Thymus (tissue), 14 donors: ENCODE measurements at places on chromosomes 6 and 20.

GRCh38 chr6:99746261-99746895 lies 139.7 kb downstream of the PRDM13 start:
- DNase-seq: peak; percentile 26

DNA sequence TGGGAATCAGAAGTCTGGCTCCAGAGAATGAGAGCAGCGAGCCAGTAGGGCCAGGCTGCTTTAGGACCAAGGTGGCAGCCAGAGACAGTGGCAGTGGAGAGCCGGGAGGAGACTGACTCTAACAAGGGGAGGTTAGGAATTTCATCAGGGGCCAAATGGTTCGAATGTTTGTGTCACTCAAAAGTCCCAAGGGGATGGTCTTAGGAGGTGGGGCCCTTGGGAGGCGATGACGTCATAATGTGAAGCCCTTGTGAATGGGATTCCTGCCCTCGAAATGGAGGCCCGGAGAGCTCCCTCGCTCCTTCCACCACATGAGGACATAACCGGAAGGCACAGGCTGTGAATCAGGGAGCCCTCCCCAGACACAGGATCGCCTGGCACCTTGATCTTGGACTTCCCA lies 299.7 kb downstream of the QKI start:
- DNase-seq: no peak

- DNase-seq: no peak
Measured at GRCh38 chr20:59725476-59726280, 121.3 kb downstream of the PHACTR3 start.

GRCh38 chr6:37673436-37673835 lies 24.2 kb downstream of the MDGA1 start:
- no peak for DNase-seq

GRCh38 chr6:108074057-108074358 lies 533 bp downstream of the OSTM1 start:
- DNase-seq: no peak

- peak; percentile 61 for DNase-seq
Measured at GRCh38 chr6:90472716-90473115, 114.2 kb downstream of the MAP3K7 start.

DNA sequence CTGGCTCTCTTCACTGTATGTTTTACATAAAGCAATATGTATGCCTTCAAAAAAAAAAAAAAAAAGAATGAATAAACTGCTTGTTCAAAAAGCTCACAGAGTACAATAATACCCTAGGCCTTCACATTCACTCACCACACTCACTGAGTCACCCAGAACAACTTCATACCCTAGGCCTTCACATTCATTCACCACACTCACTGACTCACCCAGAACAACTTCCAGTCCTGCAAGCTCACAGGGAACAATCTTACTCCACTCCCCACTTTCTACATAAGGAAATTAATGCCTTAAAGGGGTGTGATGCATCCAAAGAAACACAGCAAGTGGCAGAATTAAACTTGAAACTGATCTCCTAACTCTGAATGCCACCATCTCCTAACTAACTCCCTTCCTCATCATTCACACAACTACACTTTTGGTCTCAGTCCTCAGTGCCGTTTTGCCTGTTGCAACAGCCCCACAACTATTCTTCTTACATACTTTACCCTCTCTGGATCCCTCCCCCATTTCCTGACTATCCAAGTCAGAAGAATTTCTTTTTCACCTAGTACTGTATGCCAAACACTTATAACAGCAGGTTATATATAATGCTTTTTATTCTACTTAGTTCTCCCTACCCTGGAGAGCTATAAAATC lies 34.2 kb downstream of the NHSL1 start:
- DNase-seq: no peak

- DNase-seq: no peak
Measured at GRCh38 chr6:57226221-57226620, 4.1 kb upstream of the RAB23 start.

- DNase-seq: peak; percentile 35
Measured at GRCh38 chr6:22828179-22829062, 259.1 kb downstream of the HDGFL1 start.

DNA sequence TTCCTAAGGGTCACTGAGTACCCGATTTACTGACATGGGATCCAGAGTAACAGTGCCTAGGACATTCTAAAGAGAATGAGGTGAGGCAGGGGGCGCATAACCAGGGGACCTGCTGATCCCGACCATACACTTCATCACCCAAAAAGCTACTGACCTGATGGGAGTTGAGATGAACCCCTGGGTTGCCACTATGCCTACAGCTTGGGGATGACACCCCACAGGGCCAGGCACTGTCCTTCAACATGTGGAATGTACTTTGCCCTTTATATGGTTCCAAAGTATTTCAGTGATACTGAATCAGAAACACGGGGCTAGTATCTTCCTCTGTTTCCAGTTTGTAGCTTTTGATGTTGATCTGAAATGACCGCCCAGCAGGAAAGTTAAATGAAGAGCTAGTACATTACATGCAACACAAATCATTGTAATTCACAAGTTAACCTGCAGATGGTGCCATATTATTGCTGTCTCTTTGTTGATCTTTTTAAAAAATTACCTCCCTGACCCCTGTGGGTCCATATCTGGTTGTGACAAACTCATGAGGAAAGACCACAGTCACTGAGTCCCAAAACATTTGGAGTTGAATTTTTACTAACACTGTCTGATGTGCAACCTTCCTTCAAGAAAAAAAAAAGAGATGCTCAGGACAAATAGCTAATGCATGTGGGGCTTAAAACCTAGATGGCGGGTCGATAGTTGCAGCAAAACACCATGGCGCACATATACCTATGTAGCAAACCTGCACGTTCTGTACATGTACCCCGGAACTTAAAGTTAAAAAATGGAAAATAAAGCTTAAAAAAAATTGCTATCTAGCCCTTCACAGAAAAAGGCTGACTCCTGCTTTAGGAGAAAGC lies 42.7 kb upstream of the GCNT2 start:
- DNase-seq: peak; percentile 5

DNA sequence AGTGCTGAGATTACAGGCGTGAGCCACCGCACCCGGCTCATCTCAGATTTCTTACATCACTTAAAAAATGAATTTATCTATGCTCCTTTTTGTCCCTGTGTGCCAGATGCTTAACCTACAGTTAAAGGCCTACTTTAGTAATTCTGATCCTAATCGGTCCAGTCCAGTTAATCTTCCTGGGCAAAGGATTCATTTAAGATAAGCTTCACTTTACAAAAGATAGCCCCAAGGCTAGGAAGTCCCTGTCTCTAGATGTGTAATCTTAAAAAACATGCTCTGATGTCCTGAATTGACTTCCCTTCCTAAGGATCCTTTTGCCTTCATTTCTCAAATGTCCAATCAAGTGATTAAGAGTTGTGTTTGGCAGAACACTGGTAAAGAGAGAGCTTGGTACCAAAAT lies 68.4 kb upstream of the IPCEF1 start:
- no peak for DNase-seq

- no peak for DNase-seq
Measured at GRCh38 chr6:24910961-24911725, 24.6 kb downstream of the RIPOR2 start.

DNA sequence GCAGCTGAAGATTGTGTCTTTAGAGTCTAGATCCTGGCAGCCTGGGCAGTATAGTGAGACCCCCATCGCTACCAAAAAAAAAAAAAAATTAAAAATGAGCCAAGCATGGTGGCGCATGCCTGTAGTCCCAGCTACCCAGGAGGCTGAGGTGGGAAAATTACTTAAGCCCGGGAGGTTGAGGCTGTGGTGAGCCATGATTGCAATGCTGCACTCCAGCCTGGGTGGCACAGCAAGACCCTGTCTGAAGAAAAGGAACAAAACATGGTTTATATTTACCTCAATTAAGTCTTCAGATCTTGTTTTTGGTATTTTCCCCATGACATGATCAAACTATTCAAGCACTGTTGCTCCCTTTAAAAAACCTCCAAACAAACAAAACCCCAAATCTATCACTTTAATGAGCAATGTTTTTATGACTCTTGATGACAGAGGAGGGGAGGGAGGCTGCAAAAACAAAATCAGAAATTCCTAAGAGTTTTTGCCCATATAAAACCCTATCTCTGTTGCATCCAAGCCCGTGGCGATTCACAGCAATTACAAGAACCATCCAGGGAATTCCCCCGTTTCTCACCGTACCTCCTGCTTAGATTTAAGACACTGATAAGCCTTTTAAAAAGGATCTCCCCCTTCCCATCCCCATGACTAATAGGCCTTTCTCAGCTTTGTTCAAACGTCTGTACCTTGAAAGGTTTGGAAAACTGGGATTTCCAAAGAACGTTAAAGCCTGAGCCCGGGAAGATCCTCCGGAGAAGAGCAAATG lies 259.9 kb downstream of the BMP7 start:
- no peak for DNase-seq

DNA sequence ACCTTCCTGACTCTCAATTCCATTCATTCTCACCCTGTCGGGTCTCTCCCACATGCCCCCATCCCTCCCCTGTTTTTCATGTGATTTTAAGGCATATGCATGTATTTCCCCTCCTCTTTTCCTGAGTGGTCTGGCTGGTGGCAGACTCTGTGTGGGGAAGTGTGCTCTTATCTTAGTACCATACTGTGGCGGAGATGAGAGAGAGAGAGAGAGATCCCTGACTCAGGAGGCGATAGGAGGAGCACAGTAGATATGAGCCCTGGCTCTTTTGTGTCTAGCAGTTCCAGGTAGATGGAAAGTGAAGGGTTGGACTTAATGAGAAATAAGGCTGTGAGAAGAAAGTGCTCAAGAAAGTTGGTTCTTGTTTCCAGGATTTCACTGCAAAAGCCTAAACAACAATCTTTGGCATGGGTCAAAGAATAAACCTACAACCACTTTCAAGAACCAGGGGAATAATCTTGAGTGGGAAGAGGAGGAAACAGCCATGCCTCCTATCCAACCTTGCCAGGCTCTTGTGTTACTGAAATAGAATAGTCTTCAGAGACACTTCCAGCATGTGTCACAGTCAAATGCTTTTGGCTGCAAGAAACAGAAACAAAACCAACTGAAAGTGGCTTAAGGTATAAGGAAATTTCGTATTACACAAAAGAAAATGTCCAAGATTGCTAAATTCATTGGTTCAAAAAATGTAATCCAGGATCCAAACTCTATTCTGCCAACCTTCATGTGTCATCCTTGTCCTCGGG lies 123.8 kb upstream of the MYLIP start:
- DNase-seq: no peak

- DNase-seq: no peak
Measured at GRCh38 chr6:135170238-135170637, 10.9 kb upstream of the MYB start.

DNA sequence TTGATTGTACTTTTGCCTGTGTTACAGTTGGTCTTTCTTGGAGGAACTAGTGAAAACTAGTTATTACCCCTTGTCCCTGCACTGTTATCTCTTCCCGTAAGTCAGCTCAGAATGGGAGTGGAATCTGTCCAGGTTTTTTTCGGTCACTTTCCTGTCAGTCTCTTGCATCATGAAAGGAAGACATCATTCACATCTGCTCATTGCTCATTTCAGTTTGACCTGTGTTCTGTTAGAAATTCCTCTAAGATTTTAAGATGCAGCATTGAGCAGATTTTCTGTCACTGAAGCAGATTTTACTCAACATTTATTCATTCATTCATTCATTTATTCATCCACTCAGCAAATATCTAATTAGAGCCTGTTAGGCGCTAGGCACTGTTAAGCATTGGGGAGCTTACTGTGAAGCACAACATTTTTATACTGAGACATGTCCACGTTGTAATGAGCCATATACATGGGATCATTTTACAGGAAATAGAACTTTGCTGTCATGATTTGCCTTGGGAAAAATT lies 33.1 kb upstream of the HINT3 start:
- DNase-seq: no peak

- no peak for DNase-seq
Measured at GRCh38 chr20:58233393-58233792, 4.9 kb upstream of the ANKRD60 start.

DNA sequence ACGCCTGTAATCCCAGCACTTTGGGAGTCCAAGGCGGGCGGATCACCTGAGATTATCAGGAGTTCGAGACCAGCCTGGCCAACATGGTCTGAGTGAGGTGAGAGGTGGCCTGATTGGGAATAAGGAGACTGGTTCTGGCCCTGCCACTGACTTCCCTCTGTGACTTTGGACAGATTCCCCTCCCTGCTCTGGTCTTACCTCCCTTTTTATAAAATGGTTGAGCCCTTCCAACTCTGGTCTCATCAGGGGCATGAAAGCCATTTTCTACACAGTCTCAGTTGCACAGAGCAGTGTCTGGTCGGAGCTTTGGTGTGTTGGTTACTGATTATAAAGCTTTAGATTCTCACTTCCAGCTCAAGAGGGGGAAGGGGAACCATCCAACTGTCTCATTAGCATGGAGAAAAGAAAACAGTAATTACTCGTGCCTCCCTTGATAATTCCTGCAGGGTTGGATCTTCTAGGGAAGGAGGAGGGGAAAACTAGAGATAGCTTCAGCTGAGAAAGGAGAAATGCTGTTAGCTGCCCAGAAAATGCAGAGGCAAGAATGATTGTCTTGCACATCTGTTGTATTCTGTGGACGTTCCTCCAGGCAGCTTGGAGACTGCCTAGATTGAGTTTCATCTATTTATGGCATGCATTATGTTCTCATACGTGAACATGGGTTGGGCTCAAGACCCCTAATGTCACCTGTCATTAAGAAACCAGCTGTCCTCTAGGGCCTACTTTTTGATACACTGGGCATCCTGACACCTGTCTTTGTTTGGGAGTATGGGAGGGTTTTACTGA lies 30.4 kb downstream of the RALY start:
- DNase-seq: no peak

DNA sequence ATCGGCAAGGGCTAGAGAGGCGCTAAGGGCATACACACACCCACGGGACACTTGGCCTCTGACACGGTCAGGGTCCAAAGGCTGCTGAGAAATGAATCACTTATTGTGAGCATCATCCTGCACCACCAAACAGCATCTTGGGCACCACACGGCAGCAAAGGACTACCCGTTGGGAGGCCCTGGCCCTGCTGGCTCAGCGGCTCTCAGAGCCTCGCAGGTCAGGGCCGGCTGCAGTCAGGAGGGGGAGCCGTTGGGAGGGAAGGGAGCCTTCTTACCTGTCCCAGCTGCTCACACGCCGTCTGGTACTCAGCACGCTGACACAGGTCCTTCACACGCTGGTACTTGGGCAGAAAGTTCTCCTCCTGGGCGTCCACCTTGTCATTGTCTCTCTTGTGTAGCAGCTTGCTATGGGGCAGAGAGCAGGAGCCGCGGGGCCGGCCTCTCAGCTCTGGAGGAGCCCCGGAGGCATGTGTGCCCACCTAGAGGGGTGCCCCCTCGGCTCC lies 109.0 kb downstream of the SULF2 start:
- no peak for DNase-seq

DNA sequence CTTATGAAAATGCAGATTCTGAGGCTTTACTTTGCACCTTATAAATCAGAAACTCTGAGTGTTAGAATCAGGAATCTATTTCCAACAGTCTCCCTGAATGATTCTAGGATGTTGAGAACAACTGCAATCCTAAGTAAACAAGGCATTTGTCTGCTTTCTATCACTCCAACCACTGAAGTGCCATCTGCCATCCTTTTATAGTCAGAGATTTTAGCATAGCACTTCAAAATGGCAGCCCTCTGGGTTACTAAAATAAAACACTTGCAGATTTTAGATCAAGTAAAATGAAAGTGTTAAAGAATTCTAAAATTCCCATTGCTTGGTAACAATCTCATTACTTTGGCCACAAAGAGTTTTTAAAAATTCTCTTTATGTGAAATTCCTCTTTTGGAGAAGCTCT lies 258.9 kb downstream of the CD109 start:
- DNase-seq: no peak

- no peak for DNase-seq
Measured at GRCh38 chr6:15359335-15359862, 113.5 kb downstream of the JARID2 start.

GRCh38 chr20:18176318-18176785 lies 38.7 kb downstream of the KAT14 start:
- no peak for DNase-seq

- no peak for DNase-seq
Measured at GRCh38 chr6:73666393-73666792, 12.6 kb upstream of the SLC17A5 start.
